ENCODE measurements at places on chromosomes 6 and 20.

DNA sequence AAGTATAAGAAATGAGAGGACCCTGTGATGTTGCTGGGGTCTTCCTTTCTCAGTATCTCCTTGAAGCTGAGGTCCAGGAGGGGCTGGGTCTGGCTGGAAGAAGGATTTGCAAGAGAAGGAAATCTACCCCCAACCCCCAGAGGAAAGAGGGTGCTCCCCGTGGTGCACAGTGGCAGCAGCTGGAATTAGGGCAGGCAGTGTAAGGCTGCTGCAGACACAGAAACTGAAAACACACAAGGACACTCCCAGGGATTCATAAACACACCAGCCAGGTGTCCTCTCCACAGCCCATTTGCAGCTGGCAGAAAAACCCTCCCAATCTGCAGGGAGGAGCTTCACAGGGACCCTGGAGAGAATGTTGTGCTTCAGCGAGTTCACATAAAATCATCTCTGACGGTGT is 297.2 kb downstream of the CDH26 start:
- DNase-seq, result no peak

- no peak for DNase-seq
Observed at GRCh38 chr20:13694420-13695150, 55.9 kb upstream of the TASP1 start.

DNA sequence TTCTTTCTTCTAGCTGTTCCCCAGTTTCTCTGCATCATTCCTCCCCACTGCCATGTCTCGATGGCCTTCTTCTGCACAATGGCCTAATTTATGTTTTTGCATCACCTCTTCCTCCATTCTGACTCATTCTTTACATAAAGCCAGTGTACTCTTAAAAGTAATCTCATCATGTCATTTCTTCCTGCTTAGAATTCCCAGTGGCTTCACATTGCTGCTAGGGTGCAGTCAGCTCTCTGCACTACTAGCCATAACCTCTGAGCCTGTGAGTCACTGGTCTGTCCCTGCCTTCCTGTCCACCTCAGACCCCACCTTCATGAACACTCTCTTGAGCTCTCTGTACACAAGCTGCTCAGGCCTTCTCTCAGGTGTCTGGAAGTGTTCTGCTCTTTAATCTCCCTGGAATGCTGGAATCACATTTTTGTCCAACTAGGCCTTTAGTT is 24.1 kb upstream of the TRIM27 start:
- DNase-seq, result no peak

DNA sequence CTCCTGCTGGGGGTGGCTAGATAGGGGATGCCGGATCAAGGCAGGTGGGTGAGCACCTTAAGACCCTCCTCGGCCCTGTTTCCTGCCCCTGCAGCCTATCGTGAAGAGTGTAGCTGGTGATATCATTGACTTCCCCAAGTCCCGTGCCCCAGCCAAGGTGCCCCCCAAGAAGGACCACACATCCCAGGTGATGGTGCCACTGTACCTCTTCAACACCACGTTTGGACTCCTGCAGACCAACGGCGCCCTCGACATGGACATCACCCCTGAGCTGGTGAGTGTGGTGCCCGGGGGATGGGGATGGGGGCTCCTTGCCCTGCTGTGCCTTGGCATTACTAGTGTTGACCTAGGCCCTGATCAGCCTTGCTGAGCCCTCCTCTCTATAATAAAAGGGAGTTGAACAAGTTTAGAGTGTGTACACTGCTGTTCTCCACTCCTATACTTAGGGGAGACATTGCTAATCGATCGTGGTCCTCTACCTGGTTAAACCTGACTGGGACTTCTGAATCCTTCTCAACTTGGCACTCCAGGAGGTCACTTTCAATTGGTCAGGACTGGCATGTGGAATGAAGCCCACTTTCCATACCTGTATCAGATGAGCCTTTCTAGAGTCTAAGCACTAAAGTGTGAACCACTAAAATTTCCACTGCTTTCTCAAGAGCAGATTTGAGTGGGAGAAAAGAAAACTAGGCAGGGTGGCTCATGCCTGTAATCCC is 11.0 kb downstream of the BPIFB3 start:
- no peak for DNase-seq

GRCh38 chr6:158031381-158032353 is 50.0 kb downstream of the SYNJ2 start:
- DNase-seq, result no peak

GRCh38 chr6:39816747-39817146 is 24.6 kb downstream of the DAAM2 start:
- DNase-seq, result no peak
